ENCODE measurements at places on chromosomes 4 and X.

DNA sequence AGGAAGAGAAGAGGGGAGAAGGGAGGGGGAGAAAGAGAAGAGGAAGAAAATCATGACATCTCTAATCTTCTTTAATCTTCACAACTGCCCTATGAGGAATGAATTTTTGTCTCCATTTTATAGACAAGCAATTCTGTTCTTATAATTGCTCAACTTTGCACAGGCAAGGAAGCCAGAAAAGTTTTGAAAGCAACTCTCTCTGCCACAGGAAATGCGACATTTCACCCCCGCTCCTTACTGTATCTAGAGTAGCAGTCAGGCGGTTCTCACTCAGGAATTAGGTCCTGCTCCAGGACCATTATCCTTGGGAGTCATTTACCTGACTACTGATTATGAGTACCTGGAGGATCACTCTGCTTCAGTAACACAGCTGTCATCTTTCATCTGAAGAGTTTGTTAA is 69.2 kb upstream of the FAM9A start:
- H3K36me3 ChIP-seq, result no peaks in the 10 kb centered on the region
- H3K27ac ChIP-seq, result no peak overlapping the region
- peaks cover 4% of the 10 kb centered on the region for H3K27me3 ChIP-seq
- H3K4me3 ChIP-seq, result no peak overlapping the region

DNA sequence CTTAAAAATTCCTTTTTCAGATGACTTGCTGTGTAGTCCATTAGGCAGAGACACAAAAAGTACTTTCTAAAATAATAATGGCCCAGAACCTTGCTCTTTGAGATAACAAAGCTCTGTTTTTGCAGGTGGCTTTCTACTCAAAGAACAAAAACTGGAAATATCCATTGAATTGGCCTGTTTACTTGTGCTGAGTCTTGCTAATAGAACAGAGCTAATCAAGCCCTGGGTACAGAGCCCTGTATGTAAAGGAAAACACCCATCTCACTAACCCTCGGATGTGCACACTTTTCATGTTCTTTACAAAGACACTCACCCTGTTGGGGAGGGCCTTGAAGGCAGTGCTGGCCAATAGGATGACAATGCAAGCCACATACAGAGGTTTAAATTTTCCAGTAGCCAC is 27.0 kb upstream of the LNX1 start:
- no peak overlapping the region for H3K27ac ChIP-seq
- no peaks in the 10 kb centered on the region for H3K4me1 ChIP-seq
- H3K4me3 ChIP-seq, result no peak overlapping the region
- DNase-seq, result no peak

- H3K4me3 ChIP-seq, result peak overlapping the region; percentile 45
- H3K4me1 ChIP-seq, result peaks cover 59% of the 10 kb centered on the region
- H3K27ac ChIP-seq, result no peak overlapping the region
- H3K36me3 ChIP-seq, result peaks cover 40% of the 10 kb centered on the region
Measured at GRCh38 chrX:45815441-45815840, 614.8 kb upstream of the DIPK2B start.

- H3K36me3 ChIP-seq, result peaks cover 18% of the 10 kb centered on the region
- peaks cover 66% of the 10 kb centered on the region for H3K4me1 ChIP-seq
Measured at GRCh38 chrX:49276671-49277534, 7.3 kb downstream of the PPP1R3F start.

DNA sequence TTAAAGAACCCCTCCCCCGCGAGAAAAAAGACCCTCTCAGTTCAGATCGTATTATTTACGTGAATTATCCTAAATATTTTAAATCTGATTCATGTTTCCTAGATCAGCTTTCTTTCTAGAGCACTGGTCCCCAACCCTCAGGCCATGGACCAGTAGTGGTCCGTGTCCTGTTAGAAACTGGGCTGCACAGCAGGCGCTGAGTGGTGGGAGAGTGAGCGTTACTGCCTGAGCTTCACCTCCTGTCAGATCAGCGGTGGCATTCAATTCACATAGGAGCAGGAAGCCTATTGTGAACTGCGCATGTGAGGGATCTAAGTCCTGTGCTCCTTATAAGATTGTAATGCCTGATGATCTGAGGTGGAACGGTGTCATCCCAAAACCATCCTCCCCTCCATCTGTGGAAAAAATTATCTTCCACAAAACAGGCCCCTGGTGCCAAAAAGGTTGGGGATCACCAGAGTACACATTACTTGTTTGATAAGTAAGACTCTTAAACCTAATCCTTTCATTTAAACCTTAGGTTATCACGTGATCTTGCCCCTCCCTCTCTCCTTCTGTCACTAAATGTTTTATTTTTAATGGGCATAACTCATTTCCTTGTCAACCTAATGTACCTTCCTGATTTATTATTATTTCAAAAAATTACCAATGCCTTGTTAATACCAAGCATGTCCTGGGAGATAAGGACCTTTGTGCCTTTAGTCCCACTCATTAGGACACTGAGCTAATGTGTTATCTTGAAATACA is 442.9 kb downstream of the TLL1 start:
- no peak for DNase-seq
- H3K4me3 ChIP-seq, result no peak overlapping the region
- no peaks in the 10 kb centered on the region for H3K36me3 ChIP-seq
- H3K27me3 ChIP-seq, result no peaks in the 10 kb centered on the region
- no peak overlapping the region for H3K27ac ChIP-seq

GRCh38 chr4:55397126-55397436 is 1.3 kb downstream of the TMEM165 start:
- peaks cover 29% of the 10 kb centered on the region for H3K36me3 ChIP-seq
- H3K27me3 ChIP-seq, result no peaks in the 10 kb centered on the region
- peak overlapping the region; percentile 97 for H3K4me3 ChIP-seq

DNA sequence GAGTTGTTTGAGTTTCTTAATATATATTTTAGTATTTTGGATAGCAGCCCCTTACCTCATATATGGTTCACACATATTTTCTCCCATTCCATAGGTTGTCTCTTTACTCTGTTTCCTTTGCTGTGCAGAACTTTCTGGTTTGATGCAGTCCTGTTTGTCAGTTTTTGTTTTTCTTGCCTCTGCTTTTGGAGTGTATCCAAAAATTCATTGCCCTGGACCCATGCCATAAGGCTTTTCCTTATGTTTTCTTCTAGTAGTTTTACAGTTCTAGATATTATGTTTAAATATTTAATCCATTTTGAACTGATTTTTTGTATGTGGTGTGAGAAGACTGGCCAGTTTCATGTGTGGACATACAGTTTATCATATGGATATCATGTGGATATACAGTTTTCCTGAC is 58.5 kb upstream of the NUDT6 start:
- DNase-seq, result no peak
- H3K36me3 ChIP-seq, result peaks cover 64% of the 10 kb centered on the region
- H3K27me3 ChIP-seq, result no peaks in the 10 kb centered on the region
- no peaks in the 10 kb centered on the region for H3K4me1 ChIP-seq
- no peak overlapping the region for H3K4me3 ChIP-seq
- H3K27ac ChIP-seq, result no peak overlapping the region

GRCh38 chr4:102625232-102625930 is 124.2 kb downstream of the NFKB1 start:
- peak overlapping the region; percentile 92 for H3K27ac ChIP-seq
- peaks cover 67% of the 10 kb centered on the region for H3K4me1 ChIP-seq
- peak; percentile 68 for DNase-seq
- H3K27me3 ChIP-seq, result no peaks in the 10 kb centered on the region
- H3K4me3 ChIP-seq, result peak overlapping the region; percentile 83

- DNase-seq, result no peak
- H3K27ac ChIP-seq, result no peak overlapping the region
- H3K27me3 ChIP-seq, result no peaks in the 10 kb centered on the region
- H3K4me1 ChIP-seq, result no peaks in the 10 kb centered on the region
Measured at GRCh38 chr4:83417566-83417965, 38.1 kb downstream of the HELQ start.

- H3K27me3 ChIP-seq, result no peaks in the 10 kb centered on the region
- no peak for DNase-seq
- H3K4me1 ChIP-seq, result no peaks in the 10 kb centered on the region
- no peak overlapping the region for H3K4me3 ChIP-seq
- H3K27ac ChIP-seq, result no peak overlapping the region
- peaks cover 19% of the 10 kb centered on the region for H3K36me3 ChIP-seq
Measured at GRCh38 chrX:41895826-41896225, 27.5 kb downstream of the CASK start.

GRCh38 chrX:7262551-7262950 is 114.6 kb upstream of the PUDP start:
- H3K4me1 ChIP-seq, result no peaks in the 10 kb centered on the region
- H3K27me3 ChIP-seq, result no peaks in the 10 kb centered on the region
- DNase-seq, result no peak

DNA sequence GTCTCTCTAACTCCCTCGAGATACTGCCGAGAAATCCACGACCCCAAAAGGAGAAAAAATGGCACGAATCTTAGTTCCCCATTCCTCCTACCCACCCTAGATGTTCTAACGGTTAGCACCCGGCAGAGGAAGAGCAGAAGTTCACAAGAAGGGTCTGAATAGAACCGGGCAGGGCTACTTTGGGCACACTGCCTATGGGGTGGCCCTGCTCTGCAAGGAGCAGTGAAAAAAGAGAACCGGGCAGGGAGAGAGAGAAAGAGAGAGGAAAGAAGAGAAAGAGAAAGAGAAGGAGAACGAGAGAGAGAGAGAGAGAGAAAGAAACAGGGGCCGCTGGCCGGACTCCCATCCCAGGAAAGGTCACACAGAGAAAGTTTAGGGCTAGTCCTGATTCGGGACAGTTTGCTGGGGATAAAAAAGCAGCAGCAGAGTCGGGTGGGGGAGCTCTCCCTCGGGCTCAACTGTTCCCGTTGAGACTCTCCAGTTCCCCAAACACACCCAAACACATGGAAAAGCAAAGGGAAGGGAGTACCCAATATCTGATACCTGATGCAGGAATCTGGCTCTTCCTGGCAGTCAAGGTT is 468 bp downstream of the GLA start:
- H3K36me3 ChIP-seq, result peaks cover 26% of the 10 kb centered on the region
- peaks cover 28% of the 10 kb centered on the region for H3K4me1 ChIP-seq
- peak overlapping the region; percentile 99 for H3K4me3 ChIP-seq
- no peaks in the 10 kb centered on the region for H3K27me3 ChIP-seq

- no peaks in the 10 kb centered on the region for H3K36me3 ChIP-seq
- H3K27me3 ChIP-seq, result no peaks in the 10 kb centered on the region
- no peak overlapping the region for H3K4me3 ChIP-seq
- H3K4me1 ChIP-seq, result no peaks in the 10 kb centered on the region
- no peak overlapping the region for H3K27ac ChIP-seq
Measured at GRCh38 chr4:85777908-85778631, 303.1 kb downstream of the ARHGAP24 start.

- peaks cover 1% of the 10 kb centered on the region for H3K27me3 ChIP-seq
- no peak for DNase-seq
- no peaks in the 10 kb centered on the region for H3K4me1 ChIP-seq
- H3K27ac ChIP-seq, result no peak overlapping the region
- H3K36me3 ChIP-seq, result no peaks in the 10 kb centered on the region
Measured at GRCh38 chr4:169167957-169168858, 102.5 kb downstream of the SH3RF1 start.

DNA sequence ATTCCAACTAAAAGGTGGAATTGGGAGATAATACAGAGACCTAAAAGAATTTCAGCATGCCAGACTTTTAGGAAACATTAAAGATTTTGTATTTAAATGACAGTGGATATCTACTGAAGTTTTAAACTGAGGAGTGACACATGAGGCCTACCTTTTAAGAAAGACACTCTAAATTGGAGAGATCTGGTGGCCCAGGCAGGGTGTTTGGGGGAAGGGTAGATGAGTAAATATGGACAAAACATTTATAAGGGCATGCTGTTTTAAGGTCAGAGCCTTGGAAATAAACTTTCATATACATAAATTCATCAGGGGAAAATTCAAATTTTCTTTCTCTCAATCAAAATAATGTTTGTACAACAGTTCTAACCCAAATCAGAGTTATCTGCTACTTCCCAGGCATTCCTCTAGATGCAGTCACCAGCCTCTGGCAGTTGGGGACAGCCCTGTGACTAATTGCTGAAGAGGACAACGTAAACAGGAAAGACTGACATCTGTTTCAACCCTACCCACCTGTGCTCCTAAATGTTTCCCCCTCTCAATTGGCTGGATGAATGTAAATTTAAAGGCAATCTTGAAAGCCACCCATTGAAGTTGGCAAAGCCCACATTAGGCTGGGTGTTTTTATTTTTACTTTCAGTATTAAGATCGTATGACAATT is 1646.9 kb upstream of the ADGRL3 start:
- H3K4me1 ChIP-seq, result no peaks in the 10 kb centered on the region
- no peak overlapping the region for H3K4me3 ChIP-seq
- H3K27me3 ChIP-seq, result no peaks in the 10 kb centered on the region
- no peaks in the 10 kb centered on the region for H3K36me3 ChIP-seq

DNA sequence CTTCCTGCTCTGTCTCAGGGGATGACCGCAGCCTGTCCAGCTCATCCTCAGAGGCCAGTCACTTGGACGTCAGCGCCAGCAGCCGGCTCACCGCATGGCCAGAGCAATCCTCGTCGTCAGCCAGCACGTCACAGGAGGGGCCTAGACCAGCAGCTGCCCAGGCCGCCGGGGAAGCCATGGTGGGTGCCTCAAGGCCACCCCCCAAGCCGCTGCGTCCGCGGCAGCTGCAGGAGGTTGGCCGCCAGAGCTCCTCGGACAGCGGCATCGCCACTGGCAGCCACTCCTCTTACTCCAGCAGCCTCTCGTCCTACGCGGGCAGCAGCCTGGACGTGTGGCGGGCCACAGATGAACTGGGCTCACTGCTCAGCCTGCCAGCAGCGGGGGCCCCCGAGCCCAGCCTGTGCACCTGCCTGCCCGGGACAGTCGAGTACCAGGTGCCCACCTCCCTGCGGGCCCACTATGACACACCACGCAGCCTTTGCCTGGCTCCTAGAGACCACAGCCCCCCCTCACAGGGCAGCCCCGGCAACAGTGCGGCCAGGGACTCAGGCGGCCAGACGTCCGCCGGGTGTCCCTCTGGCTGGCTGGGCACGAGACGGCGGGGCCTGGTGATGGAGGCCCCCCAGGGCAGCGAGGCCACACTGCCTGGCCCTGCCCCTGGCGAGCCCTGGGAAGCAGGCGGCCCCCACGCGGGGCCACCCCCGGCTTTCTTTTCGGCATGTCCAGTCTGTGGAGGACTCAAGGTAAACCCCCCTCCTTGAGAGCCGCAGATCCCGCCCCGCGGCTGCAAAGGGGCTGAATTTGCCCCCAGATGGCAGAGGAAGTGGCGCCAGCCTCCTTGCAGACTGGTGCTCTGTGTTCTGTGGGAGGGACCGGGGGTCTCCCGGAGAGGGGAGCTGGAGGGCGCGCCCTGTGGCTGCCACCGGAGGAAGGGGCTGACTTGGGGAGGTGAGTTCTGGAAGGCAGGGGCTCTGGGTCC is 29.9 kb downstream of the DOK7 start:
- no peak overlapping the region for H3K27ac ChIP-seq
- peaks cover 10% of the 10 kb centered on the region for H3K27me3 ChIP-seq
- H3K4me3 ChIP-seq, result no peak overlapping the region
- H3K4me1 ChIP-seq, result no peaks in the 10 kb centered on the region
- H3K36me3 ChIP-seq, result no peaks in the 10 kb centered on the region
- DNase-seq, result no peak

All from activated T-helper 1 cell treated with anti-CD3 and anti-CD28 coated beads, Interleukin-12 subunit alpha, Interleukin-12 subunit beta, Interleukin-2, Interleukin-4 antibody, amounts not matched to agents 30 ng/mL and 10 ng/mL and 1 ng/mL, durations not matched to agents 14 hours and 24 hours and 36 hours (primary cell).